ENCODE measurements at places on chromosomes 6 and 20.

GRCh38 chr6:47170617-47170947 is 128.4 kb upstream of the ADGRF1 start:
- DNase-seq, result no peak

- no peak for DNase-seq
These were observed 345.3 kb upstream of the SLC35B3 start for GRCh38 chr6:8780653-8781052.

- DNase-seq, result no peak
These were observed 500.3 kb upstream of the ADGRB3 start for GRCh38 chr6:68134796-68135195.

- DNase-seq, result no peak
These were observed 48.1 kb downstream of the PRL start for GRCh38 chr6:22248513-22249308.

DNA sequence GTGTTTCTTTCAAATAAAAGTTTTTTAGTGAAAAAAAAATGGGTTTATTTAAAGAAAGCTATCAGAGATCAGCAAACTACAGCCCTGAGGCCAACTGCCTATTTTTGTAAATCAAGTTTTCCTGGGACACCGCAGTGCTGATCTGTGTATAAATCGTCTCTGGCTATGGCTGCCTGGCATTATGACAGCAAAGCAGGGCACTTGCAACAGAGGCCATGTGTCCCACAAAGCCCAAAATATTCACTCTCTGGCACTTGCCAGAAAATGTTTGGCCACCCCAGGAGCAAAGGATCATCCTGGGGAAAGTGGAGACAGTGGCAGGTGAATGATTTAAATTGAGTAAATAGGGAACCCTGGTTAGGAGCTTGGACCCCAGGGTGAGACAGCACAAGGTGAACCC is 291.6 kb downstream of the PREX1 start:
- no peak for DNase-seq

- DNase-seq, result no peak
These were observed 707.0 kb downstream of the EPM2A start for GRCh38 chr6:145028144-145028818.
